ENCODE measurements at places on chromosomes 2 and 18. TPM values are rescaled to one million over a fixed set of nuclear protein-coding genes. Genes with fewer than 3 reads are reported as not detected.

GRCh38 chr2:216967889-216968288 is 108.0 kb upstream of the TNP1 start:
- no peaks in the 10 kb centered on the region for H3K4me1 ChIP-seq
- H3K36me3 ChIP-seq: no peaks in the 10 kb centered on the region

SLC5A7 gene
- total RNA-seq: not detected

DNA sequence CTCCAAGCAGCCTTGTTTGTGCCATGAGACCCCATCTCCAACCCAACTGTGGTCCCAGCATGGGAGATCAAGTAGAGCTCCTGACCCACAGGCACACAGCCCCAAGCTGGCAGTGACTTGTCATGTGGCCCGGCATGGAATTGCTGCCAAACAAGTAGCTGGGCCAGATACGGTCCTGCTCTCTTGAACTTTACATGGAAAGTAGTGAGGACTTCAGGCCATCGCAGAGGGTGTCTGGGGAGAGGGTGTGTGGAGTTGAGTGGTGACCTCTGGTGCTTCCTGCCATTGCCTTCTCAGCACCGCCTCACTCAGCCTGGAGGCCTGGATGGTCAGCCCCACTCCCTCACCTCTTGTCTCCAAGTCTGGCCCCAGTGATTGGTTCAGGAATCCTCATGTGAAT is 10.9 kb upstream of the SLC4A3 start:
- H3K27me3 ChIP-seq: peaks cover 8% of the 10 kb centered on the region
- no peak overlapping the region for H3K27ac ChIP-seq
- H3K4me3 ChIP-seq: no peak overlapping the region
- peaks cover 10% of the 10 kb centered on the region for H3K4me1 ChIP-seq
- no peak for DNase-seq

DNA sequence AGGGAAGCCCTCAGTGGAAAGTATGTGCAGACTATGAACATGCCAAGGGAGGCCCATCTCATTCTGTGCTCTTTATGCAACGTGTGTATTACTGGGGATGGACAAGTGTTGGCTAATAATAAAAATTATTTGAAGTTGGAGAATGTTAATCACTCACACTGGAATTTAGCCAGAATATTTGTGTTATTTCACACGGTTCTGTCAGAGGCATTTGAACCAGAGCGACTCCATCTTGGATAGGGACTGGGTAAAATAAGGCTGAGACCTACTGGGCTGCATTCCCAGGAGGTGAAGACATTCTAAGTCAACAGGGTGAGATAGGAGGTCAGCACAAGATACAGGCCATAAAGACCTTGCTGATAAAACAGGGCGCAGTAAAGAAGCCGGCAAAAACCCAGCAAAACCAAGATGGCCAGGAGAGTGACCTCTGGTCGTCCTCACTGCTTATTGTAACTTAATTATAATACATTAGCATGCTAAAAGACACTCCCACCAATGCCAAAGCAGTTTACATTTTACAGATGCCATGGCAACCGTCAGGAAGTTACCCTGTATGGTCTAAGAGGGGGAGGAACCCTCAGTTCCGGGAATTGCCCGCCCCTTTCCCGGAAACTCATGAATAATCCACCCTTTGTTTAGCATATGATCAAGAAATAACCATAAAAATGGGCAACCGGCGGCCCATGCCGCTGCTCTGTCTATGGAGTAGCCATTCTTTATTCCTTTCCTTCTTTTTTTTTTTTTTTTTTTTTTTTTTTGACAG is 2.6 kb upstream of the FZD5 start:
- no peaks in the 10 kb centered on the region for H3K27me3 ChIP-seq
- no peak overlapping the region for H3K4me3 ChIP-seq
- H3K36me3 ChIP-seq: peaks cover 6% of the 10 kb centered on the region
- H3K27ac ChIP-seq: no peak overlapping the region
- H3K4me1 ChIP-seq: peaks cover 56% of the 10 kb centered on the region
- no peak for DNase-seq

CACNB4 gene
- 14.3 TPM for total RNA-seq

- no peak for DNase-seq
- no peak overlapping the region for H3K27ac ChIP-seq
- no peaks in the 10 kb centered on the region for H3K4me1 ChIP-seq
- H3K4me3 ChIP-seq: no peak overlapping the region
- no peaks in the 10 kb centered on the region for H3K36me3 ChIP-seq
These were observed 455.8 kb downstream of the SETBP1 start for GRCh38 chr18:45136381-45137086.

- H3K27ac ChIP-seq: peak overlapping the region; percentile 70
- H3K4me3 ChIP-seq: peak overlapping the region; percentile 90
These were observed 592 bp downstream of the ME2 start for GRCh38 chr18:50879302-50880118.

GRCh38 chr2:174759381-174760065 is 4.7 kb downstream of the CHRNA1 start:
- no peaks in the 10 kb centered on the region for H3K4me1 ChIP-seq
- H3K27ac ChIP-seq: no peak overlapping the region
- H3K27me3 ChIP-seq: no peaks in the 10 kb centered on the region

MARCO gene
- total RNA-seq: not detected

GRCh38 chr2:70523996-70524965 is 29.3 kb downstream of the TGFA start:
- no peaks in the 10 kb centered on the region for H3K36me3 ChIP-seq
- no peaks in the 10 kb centered on the region for H3K27me3 ChIP-seq
- DNase-seq: peak; percentile 40
- peaks cover 51% of the 10 kb centered on the region for H3K4me1 ChIP-seq

DNA sequence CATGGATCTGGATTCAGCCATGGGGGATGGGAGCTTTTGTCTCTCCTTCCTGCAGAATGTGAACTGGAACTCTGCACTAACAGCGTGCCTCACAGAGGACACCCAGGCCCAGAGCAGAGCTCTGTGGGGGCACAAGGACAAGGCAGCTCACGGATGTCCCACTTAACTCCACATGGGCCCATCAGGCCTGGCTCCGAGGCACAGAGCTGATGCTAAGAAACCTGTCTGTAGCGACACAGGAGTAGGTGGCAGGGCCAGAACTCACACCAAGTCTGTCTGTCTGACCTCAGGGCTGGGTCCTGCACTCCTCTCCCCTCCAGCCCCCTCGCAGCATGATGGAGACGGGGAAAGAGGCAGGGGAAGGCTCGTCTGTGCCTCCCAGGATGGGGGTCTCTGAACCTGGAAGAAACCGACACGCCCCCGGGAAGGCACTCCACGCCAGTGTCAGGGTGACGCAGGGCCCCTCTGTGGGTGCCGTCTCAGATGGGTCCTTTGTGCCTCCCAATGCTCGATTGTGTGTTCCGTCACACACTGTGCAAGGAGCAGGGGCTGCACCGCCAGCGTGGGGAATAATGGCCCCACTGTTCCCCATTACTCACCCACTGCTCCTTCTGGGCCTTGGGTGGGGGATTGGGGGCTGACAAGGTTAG is 36.6 kb downstream of the FAM178B start:
- H3K27me3 ChIP-seq: peaks cover 13% of the 10 kb centered on the region
- no peak overlapping the region for H3K4me3 ChIP-seq
- no peak for DNase-seq
- peaks cover 39% of the 10 kb centered on the region for H3K4me1 ChIP-seq
- no peaks in the 10 kb centered on the region for H3K36me3 ChIP-seq

GCA gene
- 69.6 TPM for total RNA-seq

Measured in HepG2 (cell line).